Placental pericyte (primary cell): ENCODE measurements at places on chromosomes 7 and 10. TPM values are rescaled to one million over a fixed set of nuclear protein-coding genes. Genes with fewer than 3 reads are reported as not detected.

The ANKRD16 gene
- total RNA-seq, result 4.2 and 8.9 TPM in 2 replicates

The ADK gene
- total RNA-seq, result 21.4 and 43.5 TPM in 2 replicates

The SKIDA1 gene
- total RNA-seq, result under 0.01 TPM in 1 of 2 replicates, not detected in the other

The SUMF2 gene
- 186 and 218 TPM in 2 replicates for total RNA-seq

The HOXA5 gene
- total RNA-seq, result under 0.01 and 3.4 TPM in 2 replicates

The TMEM270 gene
- not detected in 2 replicates for total RNA-seq
